ENCODE measurements at places on chromosomes 7 and 10.

DNA sequence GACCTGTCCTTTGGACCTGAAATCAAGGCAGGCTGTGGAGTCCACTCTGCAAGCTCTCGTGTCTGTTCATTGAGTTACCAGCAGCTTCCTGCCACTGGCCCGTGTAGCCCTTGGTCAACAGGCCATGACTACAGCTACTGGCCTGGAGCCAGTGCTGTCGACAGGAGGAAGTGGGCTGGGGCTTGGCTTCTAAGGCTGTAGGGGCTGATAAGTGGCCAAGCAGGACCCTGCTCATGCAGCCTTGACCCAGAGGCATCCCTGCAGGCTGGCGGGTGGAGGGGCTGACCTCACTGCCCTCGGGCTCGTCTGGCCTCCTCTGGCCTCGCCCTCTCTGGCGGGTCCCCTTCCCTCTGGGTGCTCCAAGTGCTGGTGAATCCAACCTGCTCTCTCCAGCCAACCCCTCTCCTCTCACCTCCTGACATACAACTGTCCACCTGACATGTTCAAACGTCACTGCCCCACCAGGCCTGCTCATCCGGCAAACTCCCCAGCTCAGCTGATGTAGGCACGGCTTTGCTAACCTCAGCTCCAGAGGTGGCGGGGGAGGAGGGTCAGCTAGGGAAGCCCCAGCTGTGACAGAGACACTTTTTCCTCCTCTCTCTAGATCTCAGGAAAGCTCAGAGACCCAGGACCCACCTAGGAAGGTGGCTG, 188.6 kb upstream of the LYZL2 start:
- no peak for DNase-seq

DNA sequence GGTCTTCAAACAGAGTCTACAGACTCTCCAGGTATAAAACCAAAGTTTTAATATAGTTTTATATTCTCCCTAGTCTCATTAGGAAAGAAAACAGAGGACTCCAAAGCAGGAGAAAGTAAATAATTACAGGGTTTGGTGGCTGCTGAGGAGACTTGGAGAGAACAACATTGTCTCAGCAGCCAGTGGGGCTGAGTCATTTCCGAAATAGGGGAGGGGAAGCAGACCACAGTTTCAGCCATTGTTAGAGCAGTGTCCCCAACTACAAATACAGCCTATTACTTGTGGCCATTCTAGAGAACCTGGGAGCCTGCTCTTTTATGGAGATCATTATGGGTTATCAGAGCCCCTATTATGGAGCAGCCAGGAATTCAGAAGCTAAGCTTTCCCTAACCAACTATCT, 44.2 kb upstream of the A1CF start:
- no peak for DNase-seq

GRCh38 chr7:159068488-159068811, 76.2 kb downstream of the VIPR2 start:
- no peak for DNase-seq

DNA sequence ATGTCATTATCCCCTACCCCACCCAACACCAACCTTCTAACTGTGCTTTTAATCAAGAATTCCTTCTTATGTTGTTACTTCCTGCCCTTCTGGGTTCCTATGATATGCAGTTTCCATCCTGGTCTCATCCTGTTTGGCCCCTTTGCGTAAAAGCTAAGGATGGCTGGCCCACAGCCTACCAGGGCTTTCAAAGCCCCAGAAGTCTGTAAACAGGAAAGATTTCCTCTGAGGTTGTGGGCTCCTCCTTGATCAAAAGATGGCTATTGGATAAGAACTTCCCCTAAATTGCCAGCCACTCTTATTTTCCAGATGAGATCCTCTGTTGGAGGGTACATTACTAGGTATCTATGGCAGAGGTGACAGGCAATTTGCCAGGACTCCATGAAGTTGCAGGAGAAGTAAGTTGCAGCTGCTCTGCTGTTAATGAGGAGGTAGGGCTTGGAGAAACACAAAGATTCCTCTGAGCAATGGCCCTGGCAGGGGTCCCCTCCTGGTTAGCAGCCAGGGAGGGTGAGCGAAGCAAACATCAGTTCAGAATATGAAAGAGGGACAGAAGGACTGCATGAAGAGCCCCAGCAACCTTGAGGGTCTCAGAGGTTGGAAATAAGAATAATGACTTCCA, 32.1 kb downstream of the NRP1 start:
- DNase-seq, result no peak

DNA sequence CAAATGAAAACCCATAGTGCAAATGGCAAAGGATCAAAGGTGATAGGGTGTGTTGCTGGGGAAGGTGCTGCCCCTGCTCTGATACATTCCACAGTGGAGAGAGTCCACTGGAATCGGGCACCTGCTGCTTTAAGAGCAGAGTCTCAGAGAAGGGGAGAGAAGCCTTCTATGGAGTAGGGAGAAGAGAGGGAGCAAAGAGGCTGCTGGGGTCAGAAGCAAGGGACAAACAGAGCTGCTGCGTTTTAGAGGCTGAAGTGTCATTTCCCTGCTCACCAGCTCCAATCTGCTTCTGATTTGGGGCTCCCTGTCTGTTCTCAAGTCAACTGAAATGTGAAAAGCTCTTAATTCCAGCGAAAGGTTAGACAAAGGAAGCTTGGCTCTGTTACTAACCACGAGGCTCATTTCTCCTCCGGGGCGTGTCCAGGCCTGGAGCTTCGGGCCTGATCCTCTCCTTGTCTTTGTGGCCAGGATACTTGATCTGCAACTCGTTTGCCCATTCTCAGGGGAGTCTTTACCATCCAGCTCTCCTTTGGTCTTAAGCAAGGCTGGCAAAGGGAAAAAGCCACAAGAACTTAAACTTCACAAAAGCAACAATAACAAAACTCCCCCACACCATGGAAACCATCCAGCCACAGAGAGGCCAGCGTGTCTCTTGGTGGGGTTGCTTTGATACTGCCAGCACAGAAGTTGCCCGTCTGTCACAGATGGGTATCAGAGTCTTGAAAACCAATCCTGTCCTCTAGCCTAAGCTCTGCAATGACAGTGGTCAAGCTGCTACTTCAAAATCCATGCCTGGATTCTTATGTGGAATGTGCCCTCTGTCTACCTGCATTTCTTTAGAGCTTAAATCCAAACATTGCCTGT, 692.6 kb downstream of the SUGCT start:
- DNase-seq, result no peak

GRCh38 chr7:114925434-114925833, 3.5 kb downstream of the MDFIC start:
- no peak for DNase-seq

- DNase-seq, result no peak
Measured at GRCh38 chr10:24723386-24723787, 300 bp downstream of the ARHGAP21 start.

DNA sequence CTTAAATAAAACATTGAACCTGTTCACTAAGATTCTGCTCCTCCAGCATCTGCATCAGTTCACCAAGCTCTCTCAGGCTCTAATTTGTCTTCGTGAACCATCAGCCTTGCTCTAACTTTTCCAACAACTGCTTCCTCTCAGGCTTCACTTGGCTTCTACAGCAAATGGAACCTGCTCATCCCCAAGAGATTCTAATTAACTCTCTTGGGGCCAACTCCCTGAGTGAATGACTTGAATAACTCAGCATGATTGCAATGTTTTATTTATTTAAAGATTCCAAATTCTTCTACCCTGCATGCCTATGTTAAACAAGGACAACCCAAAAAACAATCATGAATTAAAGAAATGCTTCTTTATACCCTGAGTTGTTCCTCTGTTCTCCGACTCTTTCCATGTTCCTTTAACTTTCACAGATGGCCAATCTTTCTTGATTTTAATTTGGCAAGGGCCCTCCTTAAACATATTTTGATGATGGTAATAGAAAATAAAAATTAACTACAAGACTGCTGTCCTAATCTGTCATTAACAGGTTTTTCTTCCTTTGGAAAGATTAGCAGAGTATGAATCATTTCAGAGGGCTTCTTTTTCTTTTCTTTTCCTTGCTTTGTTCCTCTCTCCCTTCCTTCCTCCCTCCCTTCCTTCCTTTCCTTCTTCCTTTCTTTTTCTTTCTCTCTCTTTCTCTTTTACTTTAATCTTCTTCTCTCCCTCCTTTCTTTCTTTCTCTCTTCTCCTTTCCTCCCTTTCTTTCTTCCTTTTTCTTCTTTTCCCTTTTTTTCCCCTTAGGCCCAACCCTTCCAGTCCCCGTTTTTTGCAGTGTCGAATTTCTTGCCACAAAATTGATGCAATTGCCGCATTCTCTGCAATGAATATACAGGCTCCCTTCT, 195.0 kb upstream of the RHOBTB1 start:
- no peak for DNase-seq

- no peak for DNase-seq
Measured at GRCh38 chr10:25336330-25336729, 161.5 kb downstream of the GPR158 start.

DNA sequence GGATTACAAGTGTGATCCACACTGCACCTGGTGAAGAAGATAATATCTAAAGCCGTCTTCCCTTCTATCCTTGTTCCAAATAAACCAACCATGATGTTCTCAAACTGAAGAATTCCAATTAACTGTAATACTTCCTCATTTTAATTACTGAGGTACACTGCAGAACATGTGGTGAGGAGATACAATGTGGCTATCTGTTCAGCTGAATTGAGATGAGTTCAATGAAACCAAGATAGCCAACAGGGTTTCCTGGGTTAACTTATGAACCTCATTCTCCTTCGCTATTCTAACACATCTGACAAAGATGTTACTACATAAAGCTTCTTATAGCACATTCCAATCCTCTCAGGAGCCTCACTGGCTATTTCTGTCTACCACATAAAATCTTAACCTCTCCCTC, 75.5 kb downstream of the RAPGEF5 start:
- no peak for DNase-seq

DNA sequence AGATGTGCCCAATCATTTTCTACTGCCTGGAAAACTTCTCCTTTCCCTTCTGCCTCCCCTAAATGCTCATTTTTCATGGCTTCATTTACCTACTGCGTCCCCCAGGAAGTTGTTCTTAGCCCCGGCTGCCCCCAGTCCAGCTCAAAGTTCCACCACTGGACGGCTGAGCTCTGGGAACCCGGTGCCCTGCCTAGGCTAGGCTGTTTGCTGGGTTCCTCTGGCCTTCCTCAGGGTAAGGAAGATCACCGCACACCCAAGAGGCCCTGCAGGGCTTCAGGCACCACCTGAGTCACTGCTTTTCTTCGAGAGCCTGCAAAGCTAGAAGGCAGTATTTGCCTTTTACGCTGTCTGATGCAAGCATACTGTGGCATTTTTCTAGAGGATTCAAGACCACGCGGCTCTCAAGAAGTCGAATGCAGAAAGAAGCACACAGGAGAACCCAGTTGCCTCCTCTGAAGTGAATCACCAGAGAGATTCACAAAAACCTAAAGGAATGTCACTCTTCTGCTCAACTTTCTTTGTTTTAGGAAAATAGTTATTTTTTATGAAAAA, 46.7 kb upstream of the ZMIZ1 start:
- no peak for DNase-seq

DNA sequence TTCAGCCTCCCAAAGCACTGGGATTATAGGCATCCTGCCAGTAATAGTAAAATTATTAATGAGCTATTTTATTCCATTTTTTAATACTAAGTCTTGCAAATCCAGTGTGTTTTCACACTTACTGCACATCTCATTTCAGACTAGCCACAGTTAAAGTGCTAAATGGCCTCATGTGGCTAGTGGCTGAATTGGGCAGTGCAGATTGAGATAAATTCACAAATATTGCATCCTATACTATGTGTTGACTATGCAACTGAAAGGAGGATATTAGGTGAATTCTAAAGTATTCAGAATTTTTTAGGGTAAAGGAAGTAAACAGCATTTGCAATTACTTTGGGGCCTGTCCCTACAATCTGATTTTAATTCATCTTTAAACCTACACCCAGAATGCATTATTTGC, 10.2 kb downstream of the APBB1IP start:
- no peak for DNase-seq

GRCh38 chr7:35599645-35600044, 95.3 kb downstream of the HERPUD2 start:
- no peak for DNase-seq

GRCh38 chr7:130154501-130155317, 50.5 kb downstream of the TMEM209 start:
- DNase-seq, result no peak

- no peak for DNase-seq
Measured at GRCh38 chr7:85396676-85397075, 209.8 kb upstream of the SEMA3D start.

- DNase-seq, result no peak
Measured at GRCh38 chr10:125661941-125662515, 20.9 kb downstream of the TEX36 start.

GRCh38 chr7:157977717-157978496, 609.7 kb downstream of the PTPRN2 start:
- DNase-seq, result no peak

DNA sequence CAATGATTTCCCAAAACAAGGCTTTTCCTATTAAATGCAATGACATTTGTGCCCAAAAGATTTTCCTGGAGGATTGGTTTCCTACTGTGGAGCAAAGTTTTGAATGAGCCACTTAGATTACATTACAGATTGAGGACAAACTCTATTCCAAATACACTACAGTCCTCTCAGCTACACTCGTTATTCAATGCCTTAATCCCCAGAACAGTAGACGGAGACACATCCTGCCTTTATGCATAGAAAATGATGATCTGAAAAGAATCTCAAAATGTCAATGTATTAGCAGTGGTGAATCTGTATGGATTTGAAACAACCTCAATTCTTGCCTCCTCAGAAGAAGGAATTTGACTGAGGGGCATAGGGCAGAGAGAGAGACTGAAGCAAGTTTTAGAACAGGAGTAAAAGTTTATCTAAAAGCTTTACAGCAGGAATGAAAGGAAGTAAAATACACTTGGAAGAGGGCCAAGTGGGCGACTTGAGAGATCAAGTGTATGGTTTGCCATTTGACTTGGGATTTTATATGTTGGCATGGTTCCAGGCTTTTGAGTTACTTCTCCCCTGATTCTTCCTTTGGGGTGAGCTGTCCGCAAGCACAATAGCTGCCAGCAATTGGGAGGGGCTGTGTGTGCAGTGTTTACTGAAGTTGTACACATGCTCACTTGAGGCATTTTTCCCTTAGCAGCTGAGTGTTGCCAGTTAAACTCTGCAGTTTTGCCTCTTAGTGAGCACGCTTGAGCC, 891.9 kb upstream of the MBL2 start:
- no peak for DNase-seq
